GM12878 (cell line): ENCODE measurements at places on chromosomes 5 and 9. TPM values are rescaled to one million over a fixed set of nuclear protein-coding genes. Genes with fewer than 3 reads are reported as not detected.

DNA sequence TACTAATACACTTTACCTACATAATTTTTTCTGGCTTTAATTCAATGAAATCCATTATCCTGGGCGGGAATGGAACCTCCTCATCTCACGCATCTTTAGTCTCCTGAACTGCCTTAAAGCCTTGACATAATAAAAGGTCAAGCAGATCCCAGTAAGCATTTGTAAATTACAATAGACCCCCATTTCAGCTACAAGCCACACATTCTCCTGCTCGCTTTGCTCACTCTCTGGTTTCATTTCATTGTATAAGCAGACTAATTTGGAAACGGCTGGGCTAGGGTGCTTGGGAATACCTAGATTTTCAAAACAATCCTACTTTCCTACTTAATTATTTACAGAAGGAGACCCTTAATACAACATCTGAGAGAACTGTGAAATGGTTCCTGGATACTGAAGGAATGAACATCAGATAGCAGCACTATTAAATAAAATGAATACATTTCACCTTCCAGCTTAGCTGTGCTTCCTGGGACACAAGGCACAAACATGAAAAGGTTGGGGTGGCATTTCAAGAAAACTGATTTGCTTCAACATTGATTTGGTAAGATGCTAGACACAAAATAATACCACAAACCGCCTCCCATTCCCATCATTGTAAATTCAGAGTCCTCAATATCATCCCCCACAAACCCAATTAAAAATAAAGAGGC lies 1.5 kb downstream of the JAKMIP2 start:
- no peak for DNase-seq

DNA sequence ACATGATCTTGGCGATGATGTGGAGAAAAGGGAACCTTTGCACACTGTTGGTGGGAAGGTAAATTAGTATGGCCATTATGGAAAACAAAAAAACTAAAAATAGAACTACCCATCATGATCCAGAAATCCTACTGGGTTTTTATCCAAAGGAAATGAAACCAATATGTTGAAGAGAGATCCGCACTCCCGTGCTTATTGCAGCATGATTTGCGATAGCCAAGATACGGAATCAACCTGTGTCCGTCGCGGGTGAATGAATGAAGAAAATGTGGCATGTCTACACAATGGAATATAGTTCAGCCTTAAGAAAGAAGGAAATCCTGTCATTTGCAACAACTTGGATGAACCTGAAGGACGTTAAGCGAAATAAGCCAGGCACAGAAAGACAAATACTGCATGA lies 84.5 kb downstream of the TTLL11 start:
- no peak for DNase-seq

DNA sequence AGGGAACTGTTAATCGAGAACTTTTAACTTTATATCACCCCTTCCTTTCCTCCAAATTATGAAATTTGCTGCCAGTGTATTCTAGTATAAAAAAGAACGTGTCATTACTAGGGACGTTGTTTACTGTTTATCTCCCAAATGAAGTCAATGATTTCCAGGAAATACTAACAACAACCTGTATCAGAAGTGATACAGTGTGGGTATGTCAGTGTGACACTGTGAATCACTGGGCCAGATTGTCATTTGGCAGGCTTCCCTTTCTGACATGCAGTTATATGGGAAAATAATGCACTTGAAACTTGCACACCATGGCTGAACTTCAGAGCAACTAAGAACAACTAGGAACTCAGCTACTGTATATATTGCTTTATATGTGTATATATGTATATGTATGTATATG lies 12.6 kb downstream of the ZNF462 start:
- DNase-seq = no peak

- no peak for DNase-seq
Measured at GRCh38 chr9:27683181-27683580, 109.9 kb upstream of the C9orf72 start.

DNA sequence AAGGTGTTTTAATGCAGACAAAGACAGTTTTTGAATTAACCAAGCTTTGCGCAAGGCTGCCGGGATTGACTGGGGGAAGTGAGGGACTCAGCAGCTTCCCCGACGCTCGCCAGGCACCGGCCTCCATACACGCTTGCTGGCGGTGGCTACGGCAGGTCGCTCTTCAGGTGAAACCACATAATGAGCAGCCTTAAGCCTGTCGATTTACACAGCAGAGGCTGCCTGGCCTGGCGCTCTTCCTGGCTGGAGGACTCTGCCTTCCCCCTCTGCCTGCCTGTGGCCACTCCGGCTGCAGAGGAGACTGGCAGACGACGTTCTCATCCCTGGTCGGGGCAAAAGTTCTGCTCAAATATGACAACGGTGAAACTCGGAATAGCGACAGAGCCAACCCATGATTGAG lies 9.0 kb upstream of the NOTCH1 start:
- DNase-seq = no peak

Gene THG1L
- total RNA-seq = 24.8 and 26.5 TPM in 2 replicates

- DNase-seq = no peak
Measured at GRCh38 chr5:33781286-33781685, 110.5 kb downstream of the ADAMTS12 start.

GRCh38 chr9:37309136-37309535 lies 113.4 kb upstream of the GRHPR start:
- DNase-seq = no peak

Gene LCN15
- not detected in 2 replicates for total RNA-seq
